Brain pericyte (primary cell): ENCODE measurements at places on chromosomes 1 and 21.

- no peak for DNase-seq
Measured at GRCh38 chr1:20227704-20228103, 41.4 kb upstream of the PLA2G2C start.

GRCh38 chr1:201570886-201571624 lies 32.1 kb downstream of the NAV1 start:
- no peak for DNase-seq

- no peak for DNase-seq
Measured at GRCh38 chr1:162633081-162633762, 958 bp downstream of the DDR2 start.

- DNase-seq = no peak
Measured at GRCh38 chr21:36079010-36079649, 9.3 kb downstream of the CBR1 start.

- DNase-seq = no peak
Measured at GRCh38 chr1:239478069-239478468, 91.7 kb downstream of the CHRM3 start.

- no peak for DNase-seq
Measured at GRCh38 chr1:26161415-26162219, 2.7 kb downstream of the FAM110D start.

- DNase-seq = no peak
Measured at GRCh38 chr1:181126871-181127587, 38.5 kb downstream of the IER5 start.

DNA sequence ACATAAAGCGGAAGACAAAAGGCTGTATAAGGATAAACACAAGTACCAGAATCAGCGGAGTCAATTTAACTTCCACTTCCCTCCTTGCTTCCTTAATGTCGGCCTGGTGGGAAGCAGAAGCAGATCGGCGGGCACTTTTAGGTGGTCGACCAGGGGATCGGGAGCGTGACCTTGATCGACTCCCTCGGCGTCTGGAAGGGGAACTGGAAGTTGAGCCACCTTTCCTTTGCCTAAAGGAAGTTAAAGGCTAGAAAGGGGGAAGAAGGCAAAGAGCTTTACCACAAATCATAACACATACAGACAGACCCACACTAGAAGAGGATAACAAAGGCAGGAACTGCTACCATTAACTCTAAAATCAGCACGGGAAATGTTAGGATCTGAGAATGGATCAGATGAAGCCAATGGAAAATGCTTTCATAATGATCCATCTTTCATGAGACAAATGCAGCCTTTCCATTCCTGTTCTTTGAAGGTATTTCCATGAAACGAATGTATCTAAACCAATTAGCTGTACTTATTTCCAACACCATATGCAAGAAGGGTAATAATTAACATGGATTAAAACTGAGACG lies 5.7 kb downstream of the LBR start:
- DNase-seq = no peak

GRCh38 chr1:62228883-62229187 lies 34.2 kb downstream of the L1TD1 start:
- no peak for DNase-seq

- no peak for DNase-seq
Measured at GRCh38 chr1:100556925-100557605, 19.1 kb downstream of the GPR88 start.

- no peak for DNase-seq
Measured at GRCh38 chr1:115373305-115373704, 35.3 kb upstream of the NGF start.

GRCh38 chr1:168520052-168520751 lies 23.6 kb downstream of the XCL2 start:
- no peak for DNase-seq

GRCh38 chr21:37787456-37787855 lies 128.8 kb downstream of the KCNJ6 start:
- peak; percentile 41 for DNase-seq

DNA sequence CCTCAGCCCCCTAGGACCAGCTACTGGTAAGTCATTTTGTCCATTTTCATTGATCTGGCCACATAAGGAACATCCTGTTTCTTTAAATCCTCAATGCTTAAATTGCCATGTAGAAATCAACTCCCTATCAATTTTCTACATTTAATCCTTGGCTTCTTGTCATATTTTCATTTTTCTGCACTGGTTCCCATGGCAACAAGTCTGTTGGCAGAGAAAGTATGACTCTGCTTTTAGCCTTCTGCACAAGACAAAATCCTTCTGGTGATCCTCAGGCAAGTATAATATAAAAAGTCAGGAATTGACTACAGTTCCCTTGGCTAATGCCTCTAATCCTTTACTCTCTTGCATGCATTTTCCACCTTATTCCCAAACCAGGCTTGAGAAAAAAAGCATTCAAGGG lies 65.0 kb downstream of the LRRC40 start:
- DNase-seq = no peak

DNA sequence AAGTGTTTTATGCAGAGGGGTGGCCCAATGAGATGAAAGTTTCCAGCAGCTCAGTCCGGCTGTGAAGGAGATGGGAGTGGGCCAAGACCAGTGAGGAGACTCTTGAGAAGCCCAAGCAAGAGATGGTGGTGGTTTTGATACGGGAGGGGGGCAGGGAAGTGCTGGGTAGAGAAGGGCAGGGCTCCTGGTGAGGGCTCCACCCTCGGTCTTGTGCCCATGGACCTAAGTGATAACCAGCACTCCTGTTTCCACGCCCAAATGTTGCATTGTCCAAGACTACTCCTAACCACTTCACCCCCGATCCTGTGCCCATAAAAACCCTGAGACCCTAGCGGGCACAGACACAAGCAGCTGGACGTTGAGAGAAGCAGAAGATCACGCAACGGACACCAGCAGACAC lies 140.9 kb downstream of the MIS18A start:
- DNase-seq = no peak

DNA sequence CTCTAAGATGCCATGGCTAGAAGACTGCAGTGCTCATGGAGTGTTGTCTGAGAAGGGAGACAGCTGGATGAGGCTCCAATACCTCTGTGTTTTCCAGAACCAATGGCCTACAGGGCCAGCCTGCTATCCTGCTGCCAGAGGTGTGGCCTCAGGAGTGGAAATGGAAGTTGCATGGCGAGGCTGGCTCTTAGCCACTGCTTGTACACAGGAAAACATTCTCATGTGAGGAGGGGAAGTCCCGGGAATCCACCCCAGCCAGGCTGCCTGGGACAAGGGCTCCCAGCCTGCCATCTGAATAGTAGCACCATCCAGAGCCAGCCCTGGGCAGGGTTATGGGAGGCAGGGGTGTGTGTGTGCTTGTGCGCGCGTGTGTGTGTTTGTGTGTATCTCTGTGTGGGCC lies 56.5 kb downstream of the SDC3 start:
- no peak for DNase-seq

GRCh38 chr1:168623003-168623828 lies 46.8 kb downstream of the XCL1 start:
- no peak for DNase-seq

DNA sequence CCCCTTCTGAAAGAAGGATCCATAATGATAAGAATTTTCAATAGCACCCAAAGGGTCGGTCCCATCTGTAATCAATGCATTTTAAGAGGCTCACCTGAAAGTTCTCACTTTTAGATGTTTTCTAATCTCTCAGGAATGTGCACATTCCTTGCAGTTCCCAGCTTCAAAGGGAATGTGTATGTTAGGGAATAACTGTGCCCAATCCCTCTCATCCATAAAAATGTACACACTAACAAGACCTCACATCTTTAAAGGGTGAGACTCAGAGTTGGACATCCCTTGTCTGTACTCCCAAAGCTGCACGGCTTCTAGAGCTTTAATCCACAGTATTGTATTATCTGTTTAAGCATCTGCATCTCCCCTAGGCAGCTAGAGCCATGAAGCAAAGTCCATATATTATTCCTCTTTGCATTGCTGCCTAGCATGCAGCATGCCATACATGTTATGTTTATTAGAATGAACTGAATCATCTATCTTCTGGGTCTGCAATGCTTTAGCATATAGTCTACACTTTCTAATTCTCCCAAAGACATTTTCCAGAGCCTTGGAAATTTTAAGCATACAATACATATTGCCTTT lies 9.3 kb upstream of the CCN1 start:
- no peak for DNase-seq
